AG20443 (cell line): ENCODE measurements at places on chromosomes 3 and 15.

DNA sequence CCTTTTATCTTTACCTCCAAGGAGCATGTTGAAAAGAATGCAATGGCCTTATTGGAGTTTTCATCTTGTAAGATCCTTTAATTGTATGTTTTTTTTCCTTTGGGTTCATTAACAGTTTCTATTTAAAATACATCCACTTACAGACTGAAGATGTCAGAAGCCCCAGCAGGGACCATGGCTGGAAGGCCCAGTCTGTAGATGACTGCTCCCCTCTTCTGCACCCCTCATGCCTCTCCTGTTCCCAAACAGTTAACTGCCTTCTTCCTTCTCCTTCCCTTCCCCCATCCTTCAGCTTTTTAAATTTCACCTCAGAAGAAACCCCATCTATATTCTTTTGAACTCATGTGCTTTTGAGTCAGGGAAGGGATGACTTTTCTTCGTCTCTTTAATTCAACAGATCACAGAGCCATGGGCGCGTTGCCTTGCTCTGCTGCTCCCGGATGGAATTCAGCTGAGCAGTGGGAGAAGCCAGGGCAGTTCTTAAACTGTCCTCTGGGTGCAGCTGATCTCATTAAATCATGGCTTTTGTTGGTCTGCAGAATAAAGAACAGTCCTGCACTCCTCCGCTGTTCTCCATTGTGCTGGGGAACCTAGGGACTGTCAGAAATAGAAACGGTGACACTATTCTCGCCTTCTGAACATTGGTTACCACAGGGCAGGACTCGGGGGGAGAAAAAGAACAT lies 71.5 kb upstream of the EIF1B start:
- peak; percentile 61 for DNase-seq

DNA sequence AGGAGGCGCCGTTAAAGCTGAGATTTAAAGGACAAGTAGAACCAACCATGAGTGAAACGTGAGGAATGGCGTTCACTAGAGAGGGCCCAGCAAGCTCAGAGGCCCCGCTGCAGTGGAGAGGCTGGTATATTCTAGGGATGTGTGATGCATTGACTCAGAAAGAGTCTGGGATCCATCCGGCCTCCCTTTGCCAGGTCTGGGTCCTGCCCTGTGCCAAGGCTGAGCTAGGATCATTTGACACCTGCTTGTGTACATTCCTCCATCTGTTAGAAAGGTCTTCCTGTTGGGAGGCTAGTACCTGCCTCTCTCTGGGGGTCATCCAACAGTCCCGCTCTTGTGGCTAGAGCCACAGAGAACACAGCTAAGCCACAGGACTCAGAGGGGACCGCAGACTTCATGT lies 28.4 kb downstream of the CA12 start:
- DNase-seq = no peak

- peak; percentile 61 for DNase-seq
These were observed 37.4 kb downstream of the ZNF860 start for GRCh38 chr3:32018757-32019564.

DNA sequence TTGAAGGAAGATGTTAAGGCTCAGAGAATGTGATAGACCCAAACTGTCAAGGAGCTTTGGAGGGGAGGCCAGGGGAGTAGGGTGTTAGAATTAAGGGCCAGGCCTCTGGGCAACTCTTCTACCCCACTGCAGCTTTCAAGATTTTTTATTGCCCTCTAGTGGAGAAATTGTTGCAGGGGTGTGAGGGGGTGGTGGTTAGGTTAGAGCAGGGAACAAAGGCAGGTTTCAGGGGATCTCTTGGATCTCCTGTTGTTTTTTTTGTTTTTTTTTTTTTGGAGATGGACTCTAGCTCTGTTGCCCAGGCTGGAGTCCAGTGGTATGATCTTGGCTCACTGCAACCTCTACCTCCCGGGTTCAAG lies 1.4 kb upstream of the SEC13 start:
- no peak for DNase-seq

DNA sequence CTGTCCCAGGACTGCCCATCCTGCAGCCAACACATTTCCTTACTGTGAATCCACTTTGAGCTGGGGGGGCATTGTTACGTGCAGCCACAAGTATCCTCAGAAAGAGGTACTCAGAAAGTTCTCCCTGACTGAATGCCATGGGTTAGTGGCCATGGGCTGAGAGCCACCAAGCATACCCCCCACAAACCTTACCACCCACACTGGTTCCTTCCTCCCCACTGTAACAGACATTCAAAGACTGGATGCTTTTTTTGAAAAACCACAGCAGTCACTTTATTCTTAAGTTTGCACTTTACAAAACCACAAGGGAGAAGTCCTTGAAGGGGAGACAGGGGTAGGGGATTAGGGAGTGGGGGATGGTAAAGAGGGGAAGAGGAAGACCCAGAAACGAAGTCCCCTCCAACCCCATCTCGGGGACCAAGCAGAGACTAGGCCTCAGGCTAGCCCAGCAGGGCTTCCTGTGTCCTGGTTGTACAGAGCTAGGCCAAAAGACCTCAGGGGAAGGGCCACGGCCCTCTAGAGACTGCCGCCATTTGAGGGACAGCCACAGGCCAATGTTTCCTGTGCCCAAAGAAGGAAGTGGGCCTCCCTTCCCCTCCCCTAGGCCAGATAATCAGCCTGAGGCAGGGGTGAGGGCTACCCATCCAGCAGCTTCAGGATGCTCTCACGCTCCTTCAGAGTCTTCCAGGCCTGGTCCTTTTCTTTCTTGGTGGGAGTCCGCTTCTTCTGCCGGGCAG lies 10.1 kb upstream of the CAMK1 start:
- no peak for DNase-seq

- no peak for DNase-seq
These were observed 19.8 kb downstream of the MESP1 start for GRCh38 chr15:89731275-89731674.

- DNase-seq = peak; percentile 54
These were observed 56.5 kb downstream of the RPLP1 start for GRCh38 chr15:69509131-69509530.

DNA sequence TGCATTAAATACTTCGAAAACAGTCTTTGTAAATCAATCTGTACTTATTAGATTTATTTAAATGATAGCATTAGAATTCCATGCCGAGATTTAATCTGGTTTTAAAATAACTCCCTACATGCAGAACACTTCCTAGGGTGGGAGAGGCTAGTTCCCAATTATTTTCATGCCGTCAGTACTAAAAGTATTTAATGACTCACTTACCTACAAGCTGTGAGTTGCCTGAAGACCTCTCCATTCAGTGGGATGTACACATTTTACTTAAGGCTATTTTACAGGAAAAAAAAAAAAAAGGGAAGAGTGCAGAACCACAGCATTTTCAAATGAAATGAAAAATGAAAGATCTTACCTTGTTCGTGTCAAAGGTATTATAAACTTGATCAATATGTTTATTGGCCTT lies 469 bp downstream of the GUCA1C start:
- no peak for DNase-seq

- peak; percentile 14 for DNase-seq
These were observed 863 bp downstream of the PSMA4 start for GRCh38 chr15:78540871-78541743.

GRCh38 chr15:101001796-101002195 lies 82.6 kb downstream of the LRRK1 start:
- no peak for DNase-seq

- DNase-seq = no peak
These were observed 7.5 kb downstream of the SRGAP3 start for GRCh38 chr3:9241956-9242355.

GRCh38 chr3:134473868-134474546 lies 11.8 kb downstream of the ANAPC13 start:
- DNase-seq = peak; percentile 45

DNA sequence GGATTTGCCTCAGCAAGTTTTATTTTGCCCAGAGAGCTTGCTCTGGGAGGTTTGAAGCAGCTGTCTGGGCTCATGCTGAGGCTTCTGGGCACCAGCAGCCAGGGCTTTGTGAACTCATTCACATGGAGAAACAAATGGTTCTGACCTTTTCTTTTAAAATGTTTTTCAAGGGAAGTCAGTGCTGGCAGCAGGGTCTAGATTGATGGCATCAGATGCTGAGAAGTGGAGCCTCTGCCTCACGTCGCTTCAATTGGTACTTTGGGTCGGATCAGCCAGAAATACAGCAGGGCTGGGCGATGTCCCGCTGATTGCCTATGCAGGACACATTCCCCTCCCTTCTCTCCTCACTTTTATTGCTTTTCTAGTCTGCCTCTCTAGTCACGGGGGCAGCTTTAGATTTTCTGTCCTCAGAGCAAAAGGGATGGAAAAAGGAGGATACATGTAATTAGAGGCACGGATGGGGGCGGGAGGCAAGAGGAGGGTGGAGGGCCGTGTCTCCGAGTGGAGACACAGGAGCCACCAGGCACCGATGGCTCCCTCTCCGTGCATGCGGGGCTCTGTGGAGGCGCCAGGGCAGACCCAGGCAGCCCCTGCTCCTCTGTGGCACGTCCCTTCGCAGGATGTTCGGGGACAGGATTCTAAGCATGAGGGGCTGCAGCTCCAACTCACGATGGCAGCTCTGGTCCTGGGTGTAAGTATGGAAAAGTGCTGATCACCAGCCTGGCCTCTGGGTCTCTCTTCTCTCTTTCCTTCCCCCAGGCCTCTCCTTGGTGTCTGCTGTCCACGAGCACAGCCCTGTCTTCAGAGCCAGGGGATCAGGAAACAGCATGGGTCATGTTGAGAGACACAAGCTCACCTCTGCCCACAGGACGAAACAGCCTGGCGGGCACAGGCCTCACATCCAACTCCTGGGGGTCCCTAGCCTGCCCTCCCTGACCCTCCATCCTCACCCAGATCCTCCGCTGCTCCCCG lies 116.1 kb downstream of the FAM43A start:
- no peak for DNase-seq

DNA sequence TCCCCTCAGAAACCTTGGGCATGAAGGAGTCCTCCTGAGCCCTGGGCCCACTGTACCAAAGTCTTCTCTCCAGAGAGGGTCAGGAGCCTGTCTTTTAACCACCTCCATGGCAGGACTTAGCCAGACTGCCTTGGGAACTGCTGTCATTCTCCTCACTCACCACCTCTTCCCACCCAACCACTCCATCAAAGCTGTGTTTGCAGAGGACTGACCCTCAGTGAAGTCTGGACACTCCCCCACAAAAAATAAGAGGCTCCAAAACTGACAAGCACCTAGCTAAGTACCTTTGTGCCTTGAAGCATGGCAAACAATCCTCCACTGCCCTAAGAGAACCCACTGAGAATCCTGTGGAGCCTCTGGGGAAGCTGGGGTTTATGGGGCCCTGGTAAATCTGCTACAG lies 2.3 kb upstream of the SCAP start:
- no peak for DNase-seq

- DNase-seq = no peak
These were observed 51.7 kb downstream of the SPATA12 start for GRCh38 chr3:57112206-57112605.

- no peak for DNase-seq
These were observed 34.1 kb upstream of the NR2C2 start for GRCh38 chr3:14913071-14913925.

- no peak for DNase-seq
These were observed 57.4 kb upstream of the ICE2 start for GRCh38 chr15:60536314-60536713.

GRCh38 chr15:60584355-60584998 lies 105.5 kb upstream of the ICE2 start:
- DNase-seq = no peak

GRCh38 chr3:173622166-173622565 lies 224.6 kb downstream of the NLGN1 start:
- peak; percentile 41 for DNase-seq

DNA sequence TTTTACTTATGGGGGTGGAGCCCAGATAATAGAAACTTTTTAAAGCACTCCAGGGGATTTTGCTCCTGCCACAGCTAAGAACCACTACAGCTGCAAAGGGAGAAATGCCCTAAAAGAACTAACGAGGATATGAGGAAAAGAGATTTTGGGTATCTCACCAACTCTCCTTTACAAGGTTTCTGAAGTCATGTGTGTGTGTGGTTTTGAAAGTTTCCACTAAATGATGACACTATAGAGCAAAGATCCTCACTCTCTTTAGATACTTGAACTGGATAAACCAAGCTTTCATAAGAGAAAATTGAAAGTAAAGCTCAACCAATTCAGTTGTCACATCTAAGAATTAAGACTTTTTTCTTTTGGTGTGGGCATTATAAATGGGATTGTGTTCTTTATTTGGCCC lies 455.3 kb upstream of the ALCAM start:
- DNase-seq = no peak

DNA sequence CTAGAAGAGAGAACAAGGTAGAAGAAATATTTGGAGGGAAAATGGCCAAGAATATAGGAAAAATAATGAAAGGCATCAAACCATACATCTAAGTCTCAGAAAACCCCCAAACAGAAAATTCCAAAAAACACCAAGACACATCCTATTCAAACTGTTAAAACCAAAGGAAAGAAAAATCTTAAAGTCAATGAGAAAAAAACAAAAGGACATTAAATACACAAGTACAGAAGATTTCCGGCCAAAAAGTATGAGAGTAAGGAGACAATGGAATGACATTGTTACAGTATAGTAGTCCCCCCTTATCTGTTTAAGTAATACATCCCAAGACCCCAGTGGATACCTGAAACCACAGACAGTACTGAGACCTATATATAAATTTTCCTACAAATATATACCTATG lies 18.8 kb downstream of the CLASP2 start:
- no peak for DNase-seq

DNA sequence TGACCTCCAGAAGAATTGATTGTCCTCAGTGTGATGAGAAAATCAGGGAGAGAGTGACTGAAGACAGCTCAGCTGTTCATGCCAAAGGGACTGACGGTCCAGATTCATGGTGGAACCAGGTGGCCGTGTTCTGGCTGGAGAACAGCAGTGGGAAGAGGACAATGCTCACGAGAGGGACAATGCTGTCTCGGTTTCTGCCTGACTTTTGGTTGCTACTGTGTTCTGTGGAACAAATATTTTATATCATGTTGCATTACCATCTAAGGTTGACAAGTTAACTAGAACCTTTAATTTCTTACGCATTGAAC lies 58.0 kb upstream of the ULK4 start:
- DNase-seq = no peak

GRCh38 chr3:8220291-8220690 lies 281.3 kb upstream of the LMCD1 start:
- no peak for DNase-seq

DNA sequence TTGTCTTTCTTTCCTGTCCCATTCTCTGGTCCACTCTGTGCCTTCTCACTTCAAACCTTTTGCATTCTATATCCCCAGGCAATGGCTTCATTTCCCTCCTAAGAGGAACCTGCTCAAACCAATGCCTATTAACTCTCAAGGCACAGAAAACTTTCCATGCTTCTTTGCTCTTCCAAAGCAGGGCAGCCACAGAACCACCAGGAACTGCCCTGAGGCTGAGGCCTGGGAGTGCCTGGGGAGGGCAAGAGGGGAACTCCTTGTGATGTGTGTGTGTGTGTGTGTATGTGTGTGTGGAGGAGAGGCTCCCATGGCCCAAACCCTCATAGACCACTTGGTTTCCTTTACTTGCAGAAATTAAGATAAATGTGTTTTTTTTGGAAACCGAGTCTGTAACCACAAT lies 14.1 kb upstream of the PGPEP1L start:
- no peak for DNase-seq

- DNase-seq = no peak
These were observed 534.6 kb downstream of the FOXP1 start for GRCh38 chr3:71048948-71049347.
